NCI-H1930 (cell line): ENCODE measurements at places on chromosomes 13 and 19.

GRCh38 chr13:52010890-52011631 is at the start of gene ATP7B:
ATP7B (minus strand) TSS chr13:52011450; CDS start chr13:52011337, 113 bp downstream.
- no peak for DNase-seq

DNA sequence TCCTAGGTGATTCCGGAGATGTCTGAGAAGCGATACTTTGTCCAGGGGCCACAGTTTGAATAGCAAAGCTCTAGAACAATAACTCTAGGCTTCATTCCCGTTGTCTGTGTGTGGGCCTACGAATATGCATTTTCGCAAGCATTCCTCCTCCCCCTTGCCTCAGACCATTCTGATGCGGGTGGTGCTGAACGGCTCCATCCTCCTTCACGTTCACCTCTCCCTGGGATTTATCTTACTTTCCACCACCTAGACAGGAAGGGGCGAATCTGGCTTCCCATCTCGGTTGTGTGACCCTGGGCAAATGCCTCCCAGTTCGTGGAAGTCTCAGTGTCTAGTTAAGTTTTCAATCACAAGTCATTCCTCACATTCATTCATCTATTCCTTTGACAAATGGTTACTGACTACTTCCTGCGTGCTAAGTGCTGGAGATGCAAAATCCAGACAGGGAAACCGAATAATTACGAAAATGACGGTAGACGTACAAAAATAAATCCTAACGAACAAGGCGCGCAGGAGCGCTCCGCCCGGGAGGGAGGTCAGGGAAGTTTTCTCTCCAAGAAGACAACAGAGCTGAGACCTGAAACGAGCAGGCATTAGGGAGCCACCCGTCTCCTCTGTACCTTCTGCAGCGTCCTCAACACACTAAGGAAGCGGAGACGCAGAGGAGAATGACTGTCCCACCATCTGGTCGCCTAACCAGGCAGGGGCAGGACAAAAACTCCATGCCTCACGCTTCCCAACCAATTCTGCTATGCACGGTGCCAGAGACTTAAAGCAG is 1.3 kb upstream of the CNOT3 start:
- DNase-seq = no peak

GRCh38 chr13:30319130-30319529 is 11.8 kb upstream of the KATNAL1 start:
- peak; percentile 22 for DNase-seq

- no peak for DNase-seq
These were observed 84.9 kb upstream of the ZNF536 start for GRCh38 chr19:30287259-30287658.

DNA sequence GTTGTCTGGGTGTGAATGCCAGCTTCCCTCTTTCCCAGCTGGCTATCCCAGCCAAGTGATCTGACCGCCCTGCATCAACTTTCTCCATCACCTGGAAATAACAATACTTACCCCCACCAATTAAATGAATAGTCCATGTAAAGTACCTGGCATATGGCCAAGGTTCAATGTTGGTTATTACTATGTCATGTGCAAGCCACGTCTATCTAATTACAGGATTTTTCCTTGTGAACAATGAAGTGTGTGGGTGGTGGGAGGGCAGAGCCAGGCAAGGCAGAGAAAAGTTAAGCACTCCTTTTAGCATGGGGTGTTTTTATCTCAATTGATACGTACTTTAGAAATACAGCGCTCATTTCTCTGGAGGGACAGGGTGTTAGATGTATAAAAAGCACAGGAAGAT is 121.1 kb downstream of the NHLRC3 start:
- no peak for DNase-seq

- no peak for DNase-seq
These were observed 181.3 kb downstream of the PCDH9 start for GRCh38 chr13:67048821-67049150.

GRCh38 chr13:86080340-86080995 is 281.2 kb upstream of the SLITRK6 start:
- DNase-seq = no peak

- DNase-seq = no peak
These were observed 95.6 kb upstream of the RFC3 start for GRCh38 chr13:33722216-33722915.

DNA sequence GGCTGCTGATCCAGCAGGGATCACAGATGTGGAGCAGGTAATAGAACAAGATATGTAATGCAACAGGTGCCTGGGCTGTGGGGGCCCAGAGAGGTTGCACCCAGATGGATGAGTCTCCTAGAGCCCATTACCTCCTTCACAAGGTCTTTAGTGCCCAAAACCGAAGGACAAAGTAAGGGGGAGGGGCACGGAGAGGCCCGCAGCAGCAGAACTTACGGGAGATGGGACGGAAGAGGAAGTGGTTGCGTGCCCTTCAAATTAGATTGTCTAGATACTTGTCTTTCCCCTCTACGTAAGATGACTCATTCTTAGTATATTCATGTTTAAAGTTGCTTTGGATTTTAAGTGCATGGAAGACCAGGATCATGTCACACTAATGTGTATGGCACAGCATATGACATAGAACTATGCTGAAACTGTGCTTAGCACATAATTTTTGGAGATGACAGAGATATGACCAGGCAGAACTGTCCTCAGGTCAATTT is 5.7 kb upstream of the MRPS31 start:
- no peak for DNase-seq

GRCh38 chr13:99640260-99640659 is 139.0 kb downstream of the TM9SF2 start:
- peak; percentile 44 for DNase-seq

DNA sequence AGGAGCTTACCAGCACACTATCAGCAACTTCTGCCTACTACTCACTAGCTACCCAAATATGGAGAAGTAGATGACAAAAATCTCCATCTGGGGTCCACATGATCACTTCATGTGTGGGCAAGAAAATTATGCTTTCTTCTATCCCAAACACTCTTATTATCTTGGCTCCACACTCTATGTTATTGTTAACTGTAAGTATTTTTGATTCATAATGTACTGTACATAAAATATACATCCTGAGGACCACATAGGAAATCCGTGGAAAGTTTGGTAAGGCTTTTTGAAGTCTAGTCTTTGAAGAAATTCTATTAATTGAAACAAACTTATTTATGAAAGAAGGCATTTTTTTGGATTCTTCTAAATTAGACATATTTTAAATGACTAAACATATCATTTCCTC is 378.8 kb downstream of the DACH1 start:
- no peak for DNase-seq
